ENCODE measurements at places on chromosomes 5 and 9. TPM values are rescaled to one million over a fixed set of nuclear protein-coding genes. Genes with fewer than 3 reads are reported as not detected.

DNA sequence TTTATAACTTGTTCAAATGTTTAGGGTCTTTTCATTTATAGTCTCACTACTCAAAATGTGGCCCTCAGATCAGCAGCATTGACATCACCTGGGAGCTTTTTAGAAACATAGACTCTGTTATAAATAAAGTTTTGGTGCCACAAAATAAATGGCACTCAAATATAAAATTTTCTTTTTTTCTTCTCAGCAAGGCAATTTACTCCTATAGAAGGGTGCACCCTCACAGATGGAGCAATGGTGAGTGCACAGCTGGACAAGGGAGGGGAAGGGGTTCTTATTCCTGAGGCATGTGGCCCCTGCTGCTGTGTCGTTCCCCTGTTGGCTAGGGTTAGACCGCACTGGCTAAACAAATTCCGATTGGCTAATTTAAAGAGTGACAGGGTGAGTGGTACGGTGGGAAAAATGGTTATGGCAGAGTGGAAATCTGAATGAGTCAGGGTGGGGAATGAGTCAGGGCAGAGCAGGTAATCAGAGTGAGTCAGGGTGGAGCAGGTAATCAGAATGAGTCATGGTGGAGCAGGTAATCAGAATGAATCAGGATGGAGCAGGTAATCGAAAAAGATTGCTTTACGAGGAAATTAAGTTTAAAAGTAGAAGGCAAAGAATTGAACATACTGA lies 31.8 kb upstream of the C7 start:
- DNase-seq = no peak

DNA sequence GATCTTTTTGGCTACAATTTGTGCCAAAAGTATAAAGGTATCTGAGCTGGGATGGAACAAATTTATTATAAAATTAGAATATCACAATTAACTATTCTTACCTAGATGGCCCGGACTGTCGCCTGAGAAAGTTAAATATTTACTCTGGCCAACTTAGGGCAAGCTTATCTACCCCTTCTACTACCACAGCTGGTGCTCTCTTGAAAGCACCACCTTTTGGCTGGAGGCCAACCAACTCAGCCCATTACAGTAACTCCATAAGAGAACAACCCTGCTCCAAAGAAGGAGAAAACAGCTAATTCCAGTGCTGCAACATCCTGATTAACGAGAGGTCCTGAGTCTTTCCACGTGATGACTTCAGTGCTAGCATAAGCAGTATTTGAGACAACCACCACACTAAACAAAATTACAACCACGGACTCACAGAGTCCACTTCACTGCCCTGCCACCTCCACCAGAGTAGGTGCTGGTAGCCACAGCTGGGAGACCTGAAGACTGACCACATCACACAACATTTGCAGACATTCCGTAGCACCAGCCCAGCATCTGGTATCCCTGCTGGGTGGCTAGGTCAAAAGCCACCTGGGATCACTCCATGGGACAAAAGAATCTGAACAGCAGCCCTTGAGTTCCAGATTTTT lies 43.2 kb downstream of the RGMB start:
- DNase-seq = no peak

- DNase-seq = no peak
Observed at GRCh38 chr9:70923961-70924360, 197.5 kb downstream of the TRPM3 start.

Gene NPR3
- total RNA-seq = not detected

GRCh38 chr9:23444658-23445057 lies 381.4 kb downstream of the ELAVL2 start:
- no peak for DNase-seq

DNA sequence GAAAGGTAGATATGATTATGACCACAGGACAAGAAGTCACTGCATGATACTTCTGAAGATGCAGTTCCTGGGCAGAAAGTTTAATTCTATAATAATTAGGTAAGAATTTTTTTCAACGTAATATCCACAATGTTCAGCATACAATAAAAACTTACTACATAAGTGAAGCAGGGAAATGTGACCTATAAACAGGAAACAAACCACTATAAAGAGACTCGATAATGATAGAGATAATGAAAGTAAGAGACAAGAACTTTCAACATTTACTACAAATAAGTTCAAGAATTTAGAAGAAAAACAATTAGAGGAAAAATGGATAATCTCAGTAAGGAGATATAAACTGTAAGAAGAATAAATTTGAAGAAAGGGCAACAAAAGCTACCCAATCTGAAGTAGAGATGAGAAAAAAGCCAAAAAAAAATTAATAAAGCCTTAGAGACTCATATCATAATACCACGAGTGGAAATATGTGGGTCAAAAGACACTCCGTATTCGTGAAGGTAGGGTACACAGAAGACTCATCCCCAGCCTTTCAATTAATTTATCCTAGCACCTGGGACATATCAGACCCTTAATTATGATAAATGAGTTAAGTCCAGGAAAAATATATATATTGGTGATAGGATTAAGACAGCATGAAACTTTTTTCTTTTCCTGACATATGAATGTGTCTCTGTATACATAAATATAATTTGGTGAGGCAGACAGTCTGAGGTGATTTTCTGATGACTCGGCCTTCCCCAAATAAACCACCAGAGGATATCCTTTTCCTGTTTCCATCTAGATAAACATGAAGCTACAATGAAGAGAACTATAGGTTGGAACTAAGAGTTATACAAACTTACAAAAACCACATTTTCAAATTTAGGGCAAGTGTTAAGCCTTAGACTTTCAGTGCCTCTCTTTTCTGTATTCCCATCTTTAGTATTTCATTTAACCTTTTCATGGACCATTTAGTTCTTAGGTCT lies 120.4 kb downstream of the RAPGEF6 start:
- no peak for DNase-seq

Gene OSTF1
- total RNA-seq = 18.9 TPM

Gene GARNL3
- 17.3 TPM for total RNA-seq

Gene SPINK13
- total RNA-seq = not detected

Gene PCDHAC1
- total RNA-seq = 4.5 TPM

DNA sequence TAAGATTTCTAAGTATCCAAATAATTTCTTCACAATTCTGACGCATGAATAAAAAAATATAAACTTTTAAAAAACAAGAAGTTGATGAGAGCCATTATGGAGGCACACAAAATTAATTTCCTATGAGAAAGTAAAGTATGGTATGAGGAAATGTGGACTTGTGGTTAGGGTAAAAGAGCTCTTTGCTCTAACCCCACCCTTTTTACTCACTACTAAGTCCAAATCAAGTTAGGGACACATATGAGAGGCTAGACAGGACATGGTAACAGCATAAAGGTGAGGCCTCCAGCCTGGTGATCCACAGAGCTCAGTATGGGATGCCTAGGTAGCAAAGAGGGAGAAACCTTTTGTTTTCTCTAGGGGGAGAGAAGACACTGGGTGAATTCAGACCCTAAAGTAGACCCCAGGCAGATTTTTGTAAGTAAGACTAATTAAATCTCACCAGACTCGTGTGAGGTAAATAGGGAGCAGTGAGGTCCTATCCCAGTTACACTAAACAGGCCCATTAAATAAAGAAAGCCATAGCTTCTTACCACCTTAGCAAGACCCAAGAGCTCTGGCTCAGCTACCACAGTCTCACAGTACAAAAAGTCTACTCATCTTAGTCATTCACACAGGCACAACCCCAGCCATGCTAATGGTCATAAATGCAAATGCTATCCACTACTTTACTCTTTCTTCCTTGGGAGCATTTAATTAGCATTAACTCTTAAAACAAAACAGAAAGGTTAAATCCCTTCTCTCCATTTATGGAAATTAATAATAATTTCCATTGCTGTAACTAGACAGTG lies 42.6 kb downstream of the MLLT3 start:
- no peak for DNase-seq

DNA sequence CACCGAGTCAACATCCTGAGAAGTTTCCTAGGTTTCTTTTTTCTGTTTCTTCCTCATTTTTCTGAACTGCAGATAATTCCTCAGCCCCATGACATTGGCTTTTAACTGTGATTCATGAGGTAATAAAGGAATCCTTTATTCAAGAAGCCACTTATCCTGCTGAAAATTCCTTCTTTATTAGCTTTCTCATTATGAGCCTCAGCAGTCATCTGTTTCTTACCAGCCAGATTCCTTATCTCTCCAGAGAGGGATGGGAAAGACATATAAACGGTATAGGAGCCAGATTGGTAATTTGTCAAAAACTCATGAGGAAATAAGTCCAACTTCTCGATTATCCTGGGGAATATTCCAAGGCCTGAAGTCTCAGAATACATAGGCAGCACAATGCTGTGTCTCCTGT lies 465.4 kb downstream of the ICE1 start:
- no peak for DNase-seq

- no peak for DNase-seq
Observed at GRCh38 chr5:136905571-136905970, 540.2 kb upstream of the TRPC7 start.

Gene SOWAHA
- total RNA-seq = 0.10 TPM

DNA sequence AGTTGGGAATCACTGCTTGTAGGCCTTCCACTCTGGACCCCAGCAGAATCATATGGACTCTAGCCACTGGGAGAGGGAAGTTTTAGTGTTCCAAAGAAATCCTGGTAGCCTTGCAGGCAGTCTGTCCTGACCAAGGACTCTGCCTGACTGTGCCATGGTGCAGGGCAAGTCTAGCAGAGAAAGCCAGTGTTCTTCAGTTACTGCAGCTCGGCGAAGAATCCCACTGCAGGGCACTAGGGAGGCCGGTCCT lies 20.3 kb upstream of the MATR3 start:
- no peak for DNase-seq

- DNase-seq = no peak
Observed at GRCh38 chr9:2134391-2134790, 119.2 kb downstream of the SMARCA2 start.

Gene DTWD2
- 17.1 TPM for total RNA-seq

DNA sequence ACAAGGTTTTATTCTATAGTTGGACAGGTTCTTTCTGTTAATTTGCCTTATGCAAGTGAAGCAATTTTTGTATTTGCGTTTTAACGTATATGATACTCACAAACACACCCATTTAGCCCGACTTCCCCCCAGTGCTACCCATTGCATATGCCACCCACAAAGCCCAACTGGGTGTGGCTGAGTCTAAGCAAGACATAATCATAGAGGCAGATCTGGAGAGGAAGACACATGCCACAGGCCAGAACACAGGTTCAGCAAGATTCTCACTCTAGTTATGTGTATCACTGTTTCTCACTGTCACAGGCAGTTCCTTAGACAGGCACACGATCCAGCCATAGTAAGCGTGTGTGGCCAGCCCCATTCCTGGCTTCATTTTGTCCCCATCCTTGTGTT lies 29.0 kb upstream of the PUM3 start:
- DNase-seq = no peak

Gene PAEP
- not detected for total RNA-seq

DNA sequence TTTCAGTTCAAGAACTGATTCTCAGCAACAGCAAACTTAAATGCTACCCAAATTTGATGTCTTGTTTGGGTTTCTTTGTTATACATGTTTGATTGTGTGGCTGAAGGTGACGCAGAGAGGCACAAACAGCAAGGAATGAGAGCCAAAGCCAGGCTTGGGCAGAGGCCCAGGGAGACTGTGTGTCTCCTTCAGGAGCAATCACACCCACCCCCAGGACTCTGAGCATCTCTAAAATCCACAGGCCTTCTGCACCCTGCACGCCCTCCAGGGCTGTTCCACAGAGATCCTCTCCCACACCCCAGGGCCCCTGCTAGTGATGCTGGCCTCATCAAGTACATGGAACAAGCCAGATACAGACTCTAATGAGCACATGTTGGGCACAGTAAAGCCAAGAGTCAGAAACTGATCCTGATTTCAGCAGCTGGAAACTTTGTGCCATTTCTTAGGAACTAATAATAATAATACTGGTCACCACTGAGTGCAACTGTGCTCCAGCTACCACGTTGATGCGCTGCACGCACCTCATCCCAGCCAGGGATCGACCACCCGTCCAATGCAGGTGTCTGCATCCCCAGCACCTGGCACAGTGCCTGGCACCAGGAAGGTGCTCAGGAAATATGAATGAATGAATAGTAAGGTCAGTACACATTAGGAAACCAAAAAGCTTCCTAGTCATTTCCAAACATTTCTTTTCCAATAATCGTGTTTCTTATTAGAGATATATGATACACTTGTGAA lies 54.6 kb upstream of the TCF7 start:
- no peak for DNase-seq

DNA sequence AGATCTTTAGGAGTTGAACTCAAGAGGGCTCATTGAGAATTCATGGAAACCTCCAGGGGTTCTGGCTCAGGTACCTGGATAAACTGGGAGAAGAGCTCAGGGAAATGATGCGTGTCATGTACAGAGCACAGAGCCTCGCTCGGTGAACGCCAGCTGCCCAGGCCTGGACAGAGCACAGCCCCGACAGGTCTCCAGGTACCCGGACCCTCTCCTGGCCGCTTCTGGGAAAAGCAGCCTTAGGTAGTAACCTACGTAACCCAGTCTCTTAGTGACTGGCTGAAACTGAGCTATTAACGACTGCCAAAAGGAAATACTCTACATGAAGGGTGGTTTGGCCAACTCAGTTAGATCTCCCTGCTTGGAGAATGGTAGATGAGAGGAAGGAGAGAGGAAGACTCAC lies 157.4 kb downstream of the TTLL11 start:
- no peak for DNase-seq

DNA sequence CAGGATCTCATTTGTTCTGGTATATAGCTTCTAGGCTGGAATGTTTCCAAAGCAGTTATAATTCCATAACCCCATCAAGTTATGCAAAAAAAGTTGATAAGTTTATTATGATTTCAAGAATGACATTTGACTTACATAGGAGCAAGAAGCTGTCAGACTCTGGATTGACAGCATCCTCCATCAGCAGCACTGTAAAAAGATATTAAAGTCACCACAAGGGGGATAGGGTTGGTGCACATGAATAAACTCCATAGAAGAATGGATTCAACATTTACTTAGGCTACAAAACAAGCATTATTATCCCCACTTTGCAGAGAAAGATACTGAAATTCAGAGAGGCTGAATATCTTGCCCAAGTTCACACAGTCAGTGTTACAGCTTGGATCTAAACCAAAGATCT lies 208.9 kb upstream of the SLC30A5 start:
- DNase-seq = no peak

DNA sequence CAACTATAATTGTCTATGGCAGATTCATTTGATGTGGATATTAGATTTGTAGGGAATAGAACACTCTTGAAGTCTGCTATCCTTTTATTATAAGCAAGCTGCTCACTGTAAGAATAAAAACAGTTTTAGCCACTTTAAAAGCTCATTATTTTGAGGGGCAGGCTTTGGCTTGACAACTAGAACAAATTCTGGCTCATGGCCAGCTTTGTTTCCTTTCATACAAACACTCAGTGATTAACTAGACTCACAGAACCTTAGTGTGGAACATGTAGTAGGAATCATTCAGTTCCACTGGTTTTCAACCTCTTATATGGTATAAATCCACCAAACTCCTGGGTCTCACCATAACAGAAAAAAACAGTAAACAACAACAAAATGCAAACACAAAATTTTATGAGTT lies 27.4 kb upstream of the CEP120 start:
- no peak for DNase-seq

Gene PCDHGB6
- 3.4 TPM for total RNA-seq

Gene FBP1
- total RNA-seq = 1.0 TPM

Data from H1 (cell line).